ENCODE measurements at places on chromosomes 2 and 18.

DNA sequence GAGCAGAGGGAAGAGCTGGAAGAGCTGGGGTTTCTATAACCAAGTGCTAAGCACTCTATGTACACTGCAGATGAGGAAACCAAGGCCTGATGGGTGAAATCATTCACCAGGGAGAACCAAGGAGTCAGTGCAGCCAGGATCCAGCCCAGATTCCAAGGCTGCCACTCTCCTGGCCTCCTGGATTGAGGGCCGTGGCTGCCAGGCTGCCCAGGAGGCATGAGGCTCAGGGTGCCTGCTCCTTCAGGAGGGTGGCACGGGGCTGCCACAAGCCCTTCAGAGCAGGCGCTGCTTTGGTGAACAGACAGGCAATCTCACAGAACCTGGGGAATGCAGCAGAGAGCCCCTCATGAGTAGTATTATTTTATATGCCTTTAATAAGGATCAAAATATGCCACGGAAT, 293.7 kb upstream of the HDAC4 start:
- no peak for DNase-seq

- DNase-seq = no peak
These were observed 47.4 kb downstream of the ARHGAP15 start for GRCh38 chr2:143176606-143177005.

GRCh38 chr2:96888072-96889011, 18.5 kb upstream of the SEMA4C start:
- no peak for DNase-seq

DNA sequence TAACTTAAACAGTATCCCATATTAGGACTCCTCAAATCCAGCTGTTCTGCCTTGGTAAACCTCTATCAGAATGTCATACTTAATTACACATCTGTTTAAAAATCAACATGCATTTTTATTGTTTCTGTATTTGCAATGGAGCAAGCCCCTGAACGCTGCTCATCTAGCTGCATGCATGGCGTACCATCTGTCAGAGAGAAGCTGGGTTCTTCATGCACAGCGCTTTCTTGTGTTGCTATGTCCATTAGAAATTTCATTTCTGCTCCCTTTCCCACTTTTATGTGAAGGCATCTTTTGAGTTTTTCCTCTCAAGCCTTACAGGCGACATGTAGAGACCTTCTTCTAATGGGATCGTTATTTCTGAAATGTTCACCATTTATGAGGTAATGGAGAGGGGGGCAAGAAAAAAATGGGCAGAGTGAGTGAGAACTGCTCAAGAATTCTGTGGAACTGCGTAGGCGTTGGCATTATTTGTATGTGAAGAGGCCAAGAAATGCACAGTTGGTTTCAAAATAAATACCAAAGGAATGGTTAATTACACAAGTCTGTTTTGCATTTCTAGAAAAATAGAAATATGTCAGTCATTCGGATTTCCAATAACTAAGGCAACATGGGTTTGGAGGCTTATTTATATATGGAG, 31.6 kb downstream of the INSIG2 start:
- DNase-seq = no peak

GRCh38 chr2:30770816-30771576, 36.2 kb downstream of the CAPN13 start:
- DNase-seq = no peak

DNA sequence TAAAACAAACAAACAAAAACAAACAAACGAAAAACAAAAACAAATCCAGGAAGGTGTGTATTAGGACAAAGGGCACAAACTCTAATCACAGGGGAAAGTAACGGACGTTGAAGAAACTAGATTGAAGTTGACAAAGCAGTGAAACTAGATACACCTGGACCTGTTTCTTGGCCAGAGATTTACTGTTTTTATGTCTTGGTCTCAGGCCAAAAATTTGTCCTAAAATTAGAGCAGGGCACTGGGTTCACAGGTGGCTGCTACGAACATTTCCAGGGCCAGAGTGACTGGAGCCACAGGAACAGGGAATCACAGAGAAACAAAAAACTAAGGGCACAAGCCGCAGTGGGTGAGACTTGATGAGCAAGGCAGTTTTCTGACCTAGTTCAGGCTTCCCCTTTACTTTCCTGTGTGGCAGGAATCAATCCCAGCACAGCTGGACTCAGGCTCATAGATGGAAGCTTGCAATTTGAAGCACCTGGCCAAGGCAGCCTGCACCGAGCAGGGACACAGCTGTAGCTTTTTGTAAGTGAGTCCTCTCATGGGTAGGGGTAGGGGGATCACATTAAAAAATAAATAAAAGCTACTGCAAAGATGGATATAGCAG, 329.4 kb downstream of the DLGAP1 start:
- no peak for DNase-seq

- no peak for DNase-seq
These were observed 156.2 kb downstream of the SH3RF3 start for GRCh38 chr2:109285244-109285651.

GRCh38 chr18:28559511-28559910, 382.6 kb upstream of the CDH2 start:
- DNase-seq = no peak

GRCh38 chr2:55877087-55877436, 46.5 kb downstream of the EFEMP1 start:
- DNase-seq = no peak

- no peak for DNase-seq
These were observed 2.9 kb upstream of the FAM124B start for GRCh38 chr2:224404796-224405195.

DNA sequence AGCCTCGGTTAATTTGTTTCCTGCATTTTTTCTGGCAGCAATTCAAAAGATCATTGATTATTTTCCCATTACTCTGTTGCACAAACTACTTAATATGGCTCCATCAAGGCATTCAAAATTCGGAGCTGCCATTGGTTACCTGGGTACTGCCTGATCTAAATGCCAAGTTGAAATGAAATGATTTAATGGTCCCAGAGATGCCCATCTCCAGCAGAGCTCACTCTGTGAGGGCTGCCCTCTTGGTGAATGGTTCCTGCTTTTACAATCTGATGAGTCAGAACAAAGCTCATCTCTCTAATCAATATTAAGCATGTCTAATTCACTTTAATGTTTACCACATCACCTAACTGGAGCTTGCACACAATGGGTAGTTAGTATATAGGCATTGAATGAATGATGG, 126.1 kb downstream of the CTNNA2 start:
- no peak for DNase-seq

DNA sequence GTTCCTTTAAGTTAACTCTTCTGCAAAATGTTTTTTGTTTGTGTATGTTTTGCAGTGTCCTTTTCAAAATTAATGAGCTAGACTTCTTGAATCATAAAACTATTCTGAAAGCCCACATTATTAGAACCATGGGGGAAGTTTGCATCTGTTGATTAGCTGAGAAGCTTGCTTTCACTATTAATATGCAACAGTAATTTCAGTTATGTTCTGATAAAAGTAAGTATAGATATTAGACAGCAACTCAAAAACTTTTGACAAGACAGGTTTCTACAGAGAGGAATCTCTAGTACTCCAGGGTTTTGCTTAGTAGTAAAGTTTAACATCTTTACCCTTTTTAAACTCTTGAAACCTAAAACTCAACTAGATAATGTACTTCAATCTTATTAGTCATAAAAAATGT, 147.8 kb downstream of the UBE2E3 start:
- no peak for DNase-seq

- DNase-seq = no peak
These were observed 173.3 kb downstream of the TRIB2 start for GRCh38 chr2:12890066-12890465.

DNA sequence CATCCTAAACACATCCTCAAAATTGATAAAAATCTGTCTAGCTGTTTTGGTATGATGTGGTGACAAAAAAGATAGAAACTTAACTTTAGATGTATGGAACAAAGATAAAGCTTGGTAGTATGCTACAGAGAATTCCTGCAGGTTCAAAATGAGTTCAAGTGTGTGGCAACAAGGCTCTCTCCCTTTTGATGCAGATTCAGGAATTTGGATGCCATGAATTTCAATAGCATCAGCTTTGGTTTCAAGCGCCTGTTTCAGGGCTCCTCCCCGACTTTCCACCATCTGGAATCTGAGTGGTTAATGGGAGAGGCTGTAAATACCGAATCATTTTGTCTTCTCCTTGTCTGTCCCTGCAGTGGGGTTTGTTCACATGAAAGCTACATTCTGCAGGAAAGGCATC, 180.6 kb downstream of the MTX2 start:
- no peak for DNase-seq

DNA sequence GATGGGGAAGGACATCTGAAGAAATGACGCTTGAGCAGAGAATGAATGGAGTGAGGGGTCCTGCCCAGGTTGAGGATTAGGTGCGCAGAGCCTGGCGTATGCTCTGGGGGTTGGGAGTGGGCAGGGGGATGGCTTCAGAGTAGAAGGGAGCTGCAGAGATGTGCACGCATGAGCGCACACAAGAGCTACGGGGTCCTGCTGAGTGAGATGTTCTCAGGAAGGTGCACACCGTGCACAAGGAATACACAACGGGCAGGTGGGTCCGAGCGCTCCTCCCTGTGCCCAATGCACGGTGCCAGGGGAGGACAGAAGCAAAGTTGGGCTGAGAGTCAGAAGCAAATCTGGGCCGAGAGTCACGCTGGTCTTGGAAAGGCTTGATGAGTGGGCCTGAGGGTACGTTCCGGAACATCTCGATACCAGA, 25.5 kb downstream of the TWIST2 start:
- DNase-seq = no peak

GRCh38 chr2:132849118-132849517, 179.1 kb upstream of the LYPD1 start:
- DNase-seq = no peak

GRCh38 chr18:8313043-8313442, 296.2 kb upstream of the RAB12 start:
- DNase-seq = no peak

- DNase-seq = no peak
These were observed 152.9 kb downstream of the MGAT5 start for GRCh38 chr2:134406736-134407135.

GRCh38 chr18:46155641-46156051, 51.5 kb downstream of the HAUS1 start:
- no peak for DNase-seq

DNA sequence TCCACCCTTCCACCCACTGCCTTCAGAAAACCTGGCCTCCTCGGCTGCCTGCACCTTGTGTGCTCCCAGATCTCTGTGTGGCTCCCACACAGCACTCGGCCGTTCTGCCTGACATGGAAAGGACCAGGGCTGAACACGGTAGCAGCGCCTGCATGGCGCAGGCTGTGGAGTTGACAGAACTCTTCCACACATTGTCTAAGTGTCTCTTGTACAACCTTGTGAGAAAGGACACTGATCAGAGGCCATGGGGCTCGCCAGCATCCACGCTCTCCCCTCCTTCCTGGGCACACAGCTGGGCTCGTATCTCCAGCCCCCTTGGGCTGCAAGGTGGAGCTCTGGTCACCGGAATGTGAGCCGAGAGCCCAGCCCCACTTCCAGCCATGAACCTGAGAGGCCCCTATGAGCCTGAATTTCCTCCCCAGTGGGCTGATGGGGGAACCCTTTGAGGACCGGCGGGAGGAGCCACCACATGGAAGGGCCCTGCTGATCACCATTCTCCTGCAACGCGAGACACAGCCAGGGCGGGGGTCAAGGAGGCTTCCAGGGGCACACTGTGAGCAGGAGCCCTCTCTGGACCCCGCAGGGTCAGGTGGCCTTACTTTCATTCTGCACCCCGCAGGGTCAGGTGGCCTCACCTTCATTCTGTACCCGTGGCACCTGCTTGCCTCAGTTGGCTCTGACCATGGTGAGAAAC, 314.2 kb upstream of the MYT1L start:
- DNase-seq = no peak

GRCh38 chr2:43199492-43200488, 26.6 kb downstream of the ZFP36L2 start:
- DNase-seq = no peak

GRCh38 chr18:55317324-55317723, 270.7 kb downstream of the TCF4 start:
- no peak for DNase-seq

- no peak for DNase-seq
These were observed 58.3 kb downstream of the INHBB start for GRCh38 chr2:120404274-120404673.

GRCh38 chr2:42764096-42764495, at the start of gene OXER1:
Gene OXER1, minus strand, starts transcription at chr2:42764135. Its CDS starts 73 bp downstream, at chr2:42764062.
- peak; percentile 88 for DNase-seq

GRCh38 chr18:79559436-79559835, 120.2 kb upstream of the CTDP1 start:
- no peak for DNase-seq

DNA sequence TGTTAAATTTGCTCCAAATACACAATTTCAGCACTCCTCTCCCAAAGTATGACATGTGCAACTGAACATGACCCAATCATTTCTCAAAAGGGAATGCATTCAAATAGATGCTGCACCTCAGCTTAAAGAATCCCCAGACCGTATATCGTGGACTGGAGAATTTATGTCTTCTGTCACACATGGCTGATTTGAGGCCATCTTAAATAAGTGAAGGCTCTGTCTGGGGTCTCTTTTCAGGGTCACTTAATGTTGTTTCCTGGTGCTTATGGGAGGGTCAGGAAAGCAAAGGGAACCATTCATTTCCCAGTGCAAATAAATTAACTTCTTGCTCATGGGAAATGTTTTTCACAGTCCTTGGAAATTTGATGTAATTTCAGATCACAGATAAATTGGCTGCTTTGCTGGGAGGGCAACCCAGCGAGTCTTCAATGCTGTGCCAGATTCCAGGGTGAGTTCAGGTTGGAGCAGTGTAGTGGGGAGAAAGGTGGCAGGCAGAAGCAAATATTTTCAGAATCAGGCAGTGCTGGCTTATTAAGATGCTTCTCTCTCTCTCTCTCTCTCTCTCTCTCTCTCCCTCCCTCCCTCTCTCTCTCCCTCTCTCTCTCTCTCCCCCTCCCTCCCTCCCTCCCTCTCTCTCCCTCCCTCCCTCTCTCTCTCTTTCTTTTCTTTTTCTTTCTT, 34.3 kb downstream of the GATA6 start:
- DNase-seq = no peak

DNA sequence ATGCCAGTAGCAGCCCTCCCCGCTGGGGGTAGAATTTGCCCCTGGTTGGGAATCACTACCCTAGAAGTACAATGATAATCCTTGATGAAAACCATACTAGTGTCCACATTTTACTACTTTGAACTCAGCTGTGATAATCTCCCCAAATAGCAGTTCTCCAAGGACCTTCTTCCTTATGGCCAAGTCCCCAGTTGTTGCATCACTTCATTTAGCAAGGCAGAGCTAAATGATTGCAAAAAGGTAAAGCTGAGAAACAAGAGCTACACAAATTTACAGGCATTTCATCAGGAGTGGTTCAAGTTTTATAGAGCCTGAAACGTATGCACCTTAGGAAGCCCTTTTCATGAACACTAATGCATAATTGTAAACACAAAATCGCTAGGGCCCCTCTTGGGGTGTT, 44.9 kb upstream of the REL start:
- DNase-seq = no peak

GRCh38 chr2:159073256-159073655, 104.8 kb downstream of the TANC1 start:
- no peak for DNase-seq

GRCh38 chr2:138712212-138712979, 67.8 kb downstream of the NXPH2 start:
- no peak for DNase-seq

DNA sequence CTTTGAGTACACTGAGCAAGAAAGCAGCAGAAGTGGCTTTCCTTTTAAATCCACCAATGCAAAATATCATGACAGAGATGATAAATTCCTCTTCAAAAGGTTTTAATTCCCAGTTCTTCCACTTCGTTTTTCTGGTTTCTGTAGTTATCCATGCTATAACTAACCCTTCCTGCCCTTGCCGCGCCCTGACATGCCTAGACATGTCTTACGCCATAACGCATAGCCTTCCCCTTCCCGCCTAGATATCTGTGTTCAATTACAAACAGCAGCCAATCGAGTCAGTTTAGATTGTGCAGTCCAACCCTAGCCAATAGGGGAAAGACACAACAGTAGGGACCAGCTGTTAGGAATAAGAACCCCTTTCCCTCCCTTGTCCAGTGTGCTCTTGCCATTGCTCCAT, 16.1 kb downstream of the PRPF40A start:
- DNase-seq = no peak
